Activated CD8-positive, alpha-beta memory T cell treated with anti-CD3 and anti-CD28 coated beads for 4 hours (primary cell): ENCODE measurements at places on chromosomes 2 and 18.

- no peak for DNase-seq
Measured at GRCh38 chr2:202014318-202014717, 19.3 kb upstream of the FZD7 start.

DNA sequence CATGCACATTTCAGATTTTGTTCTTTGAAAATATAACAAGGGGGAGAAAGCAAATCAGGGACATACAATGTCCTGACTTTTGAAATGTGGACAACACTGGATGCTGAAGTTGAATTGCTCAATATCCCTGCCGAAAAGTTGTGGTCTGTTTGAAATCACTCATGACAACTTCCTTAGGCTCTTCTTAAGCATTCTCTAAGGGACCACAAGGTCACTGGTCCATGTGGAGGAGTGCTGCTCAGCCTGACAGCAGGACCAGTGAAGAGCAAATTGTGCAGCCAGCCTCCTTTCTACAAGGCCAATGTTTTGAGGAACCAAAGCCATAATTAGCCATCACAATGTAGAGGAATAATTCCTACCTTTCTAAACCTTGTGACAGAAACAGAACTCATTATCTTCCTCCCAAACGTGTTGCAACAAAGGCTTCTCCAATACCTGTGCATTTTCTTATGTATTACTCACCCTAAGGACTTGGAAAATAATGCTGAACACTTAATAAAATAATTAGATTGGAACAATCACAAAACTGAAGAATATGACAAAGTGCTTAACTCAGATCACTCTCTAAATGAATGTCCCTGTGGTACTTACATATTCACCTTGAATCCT lies 1477.6 kb upstream of the NXPH2 start:
- no peak for DNase-seq

DNA sequence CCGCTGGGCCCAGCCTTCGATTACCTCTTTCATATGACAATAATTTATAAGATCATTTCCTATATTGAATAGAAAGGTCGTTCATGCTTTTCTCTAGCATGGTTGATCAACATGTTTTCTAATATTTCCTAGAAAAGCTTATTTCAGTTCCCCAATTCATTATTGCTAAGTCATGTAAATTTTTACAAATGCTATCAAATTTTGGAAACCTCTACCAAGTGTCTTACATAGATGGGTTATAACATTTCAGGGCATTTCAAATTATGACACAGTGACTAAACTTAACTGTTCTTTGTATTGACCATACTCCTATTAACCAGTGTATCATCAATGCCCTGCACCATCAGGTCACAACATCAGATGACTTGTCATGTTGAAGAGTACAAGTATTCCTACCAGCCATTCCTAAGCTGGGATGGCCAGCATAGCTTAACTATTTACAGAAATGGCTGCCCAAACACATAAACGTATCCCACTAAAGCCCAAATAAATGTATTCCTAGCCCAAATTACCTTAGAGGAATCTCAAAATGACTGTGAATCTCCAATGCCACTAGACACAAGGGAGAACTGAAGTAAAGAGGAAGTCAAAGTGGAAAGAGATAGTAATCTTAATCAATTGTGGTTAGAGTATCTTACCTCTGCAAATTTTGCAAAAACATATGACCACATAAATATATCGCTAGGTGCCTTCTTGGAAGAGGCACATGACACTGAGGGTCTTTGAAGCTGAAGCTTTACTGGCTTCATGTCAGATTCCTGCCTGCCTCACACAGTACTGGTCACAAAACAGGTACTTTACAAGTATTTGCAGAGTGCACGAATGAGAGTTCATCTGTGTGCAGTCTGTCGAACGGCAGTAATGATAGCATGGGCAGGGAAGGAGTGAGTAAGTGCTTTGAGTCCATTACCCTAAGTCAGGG lies 87.3 kb upstream of the TLK1 start:
- DNase-seq = no peak

DNA sequence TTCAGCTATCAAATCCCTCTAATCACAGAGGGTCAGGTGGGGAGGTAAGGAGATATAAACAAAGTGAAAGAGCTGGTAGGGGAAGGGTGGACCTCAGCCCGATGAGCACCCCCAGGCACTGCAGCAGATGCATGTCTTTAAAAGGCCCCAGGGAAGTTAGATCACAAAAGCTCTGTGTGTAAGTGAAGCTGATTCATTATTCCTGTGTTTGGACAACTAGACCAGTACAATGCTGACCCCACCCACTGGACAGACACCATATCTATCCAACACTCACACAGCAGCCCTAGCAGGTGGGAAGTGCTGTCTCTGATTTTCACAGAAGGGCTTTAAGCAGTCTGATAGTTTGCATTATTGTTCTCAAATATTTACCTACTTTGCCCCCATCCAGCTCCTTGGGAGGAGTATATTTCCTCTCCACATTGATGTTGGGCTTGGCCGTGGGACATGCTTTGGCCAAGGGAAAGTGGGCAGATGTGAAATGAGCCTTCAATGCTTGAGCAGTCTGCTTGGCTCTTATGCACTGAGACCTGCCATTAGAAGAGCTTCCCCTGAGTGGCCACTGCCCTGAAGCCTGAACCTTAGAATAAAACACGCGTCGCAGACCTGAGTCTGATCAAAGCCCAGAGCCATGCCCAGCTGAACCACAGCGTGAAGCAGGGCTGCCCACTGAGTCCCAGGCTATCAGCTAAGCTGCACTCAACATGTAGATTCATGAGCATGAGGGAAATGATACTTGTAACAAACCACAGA lies 111.4 kb downstream of the COPS8 start:
- DNase-seq = no peak

GRCh38 chr18:48052842-48053241 lies 122.4 kb upstream of the SMAD2 start:
- no peak for DNase-seq

DNA sequence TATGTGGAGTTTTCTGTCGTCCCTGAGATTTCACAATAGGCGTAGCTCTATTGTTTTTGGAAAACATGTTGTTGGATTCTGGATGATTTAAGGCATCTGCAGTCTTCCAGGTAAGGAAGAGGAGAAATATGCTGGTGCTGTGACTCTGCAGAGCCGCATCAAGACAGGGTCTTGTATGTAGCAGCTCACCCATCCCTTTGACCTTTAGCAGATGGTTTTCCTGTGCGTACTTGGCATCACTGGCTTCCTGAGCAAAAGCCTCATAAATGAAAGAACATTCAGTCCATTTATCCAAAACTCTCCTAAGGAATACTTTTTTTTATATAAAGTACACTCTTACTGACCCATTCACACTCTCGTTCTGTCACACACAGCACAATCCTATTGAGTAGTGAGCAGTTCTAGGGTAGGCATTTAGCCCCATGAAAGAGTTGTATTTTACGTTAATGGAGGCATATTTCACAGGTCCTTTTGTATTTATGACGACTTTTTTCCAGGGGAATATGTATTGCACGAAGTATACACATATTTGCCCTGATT lies 443.9 kb downstream of the STK39 start:
- DNase-seq = no peak

- DNase-seq = no peak
Measured at GRCh38 chr18:49486134-49486533, 900 bp downstream of the C18orf32 start.

DNA sequence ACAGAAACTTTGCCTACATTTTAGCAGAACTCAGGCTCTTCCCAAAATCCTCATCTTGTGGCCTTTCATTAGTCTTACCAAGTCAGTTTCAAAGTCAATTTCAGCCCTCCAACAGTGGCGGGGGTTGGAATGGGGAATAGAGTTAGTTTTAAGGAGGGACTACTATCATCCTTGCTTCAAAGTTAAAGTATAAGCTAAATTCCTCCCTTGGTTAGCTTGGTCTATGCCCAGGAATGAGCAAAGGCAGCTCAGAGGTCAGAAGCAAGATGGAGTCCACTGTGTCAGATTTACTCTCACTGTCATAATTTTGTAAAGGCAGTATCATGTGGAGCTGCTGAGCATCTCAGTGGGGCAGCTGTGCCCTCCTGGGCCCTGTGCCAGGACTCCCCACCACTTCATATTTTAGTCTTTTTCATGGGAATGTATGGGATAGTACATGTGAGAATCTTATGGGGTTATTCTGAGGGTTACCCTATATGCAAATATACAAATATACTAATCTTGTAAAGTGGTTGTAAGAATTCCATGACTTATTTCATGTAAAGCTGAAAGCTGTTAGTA lies 145.2 kb upstream of the MMADHC start:
- no peak for DNase-seq

DNA sequence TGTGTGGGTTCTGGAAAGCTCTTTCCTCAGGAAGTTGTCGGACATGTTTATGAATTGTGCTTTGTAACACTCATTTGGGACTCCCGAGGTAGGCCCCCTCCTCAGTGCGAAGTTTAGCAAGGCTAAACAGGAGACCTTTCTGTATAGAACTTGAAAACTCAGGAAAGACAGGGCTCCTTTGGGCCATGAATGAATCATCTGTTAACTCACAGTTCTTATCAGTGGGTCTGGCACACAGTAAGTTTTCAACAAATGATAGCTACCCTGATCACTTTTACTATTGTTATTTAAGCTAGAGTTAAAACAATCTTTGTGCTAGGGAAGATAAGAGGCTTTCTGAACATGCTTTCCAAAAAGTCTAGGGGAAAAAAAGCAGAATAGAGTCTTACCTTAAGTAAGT lies 430.5 kb upstream of the ETAA1 start:
- DNase-seq = no peak

GRCh38 chr2:10057231-10058107 lies 14.1 kb downstream of the KLF11 start:
- no peak for DNase-seq

- no peak for DNase-seq
Measured at GRCh38 chr2:197251576-197251975, 59.0 kb downstream of the ANKRD44 start.

DNA sequence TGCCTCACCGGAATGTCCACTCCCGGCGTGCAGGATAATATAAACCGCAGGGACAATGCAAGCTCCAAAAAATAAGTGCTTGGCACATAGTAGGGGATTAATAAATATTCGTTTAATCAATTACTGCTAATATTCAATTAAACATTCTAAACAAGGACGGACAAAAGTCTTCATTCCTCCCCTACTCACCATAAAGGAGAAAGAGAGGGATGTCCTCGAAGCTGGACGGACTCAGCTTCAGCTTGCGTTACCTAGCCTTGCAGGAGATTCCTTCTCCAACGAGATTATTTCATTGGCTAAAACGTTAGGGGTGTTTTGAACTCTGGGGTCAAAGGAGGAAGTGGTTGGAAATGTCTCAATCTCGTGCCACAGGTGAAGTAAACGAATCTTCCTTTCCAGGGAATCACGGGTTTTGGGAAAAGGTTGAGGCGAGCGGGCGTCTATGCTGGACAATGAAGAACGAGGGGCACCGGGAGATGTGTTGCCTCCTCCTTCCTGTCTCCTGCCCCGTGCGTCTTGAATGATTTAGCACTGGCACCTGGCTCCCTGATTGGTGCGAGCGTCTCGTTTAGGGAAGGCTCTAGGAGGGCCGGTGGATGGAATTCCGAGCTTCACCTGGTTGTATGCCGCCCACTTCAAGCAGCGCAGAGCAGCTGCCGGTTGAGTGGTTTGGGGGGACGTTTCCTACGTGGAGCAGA lies 2.0 kb upstream of the GAD1 start:
- DNase-seq = no peak

GRCh38 chr2:1052771-1053191 lies 102.1 kb downstream of the SNTG2 start:
- DNase-seq = no peak

- DNase-seq = no peak
Measured at GRCh38 chr2:72993147-72993932, 76.0 kb downstream of the EMX1 start.

DNA sequence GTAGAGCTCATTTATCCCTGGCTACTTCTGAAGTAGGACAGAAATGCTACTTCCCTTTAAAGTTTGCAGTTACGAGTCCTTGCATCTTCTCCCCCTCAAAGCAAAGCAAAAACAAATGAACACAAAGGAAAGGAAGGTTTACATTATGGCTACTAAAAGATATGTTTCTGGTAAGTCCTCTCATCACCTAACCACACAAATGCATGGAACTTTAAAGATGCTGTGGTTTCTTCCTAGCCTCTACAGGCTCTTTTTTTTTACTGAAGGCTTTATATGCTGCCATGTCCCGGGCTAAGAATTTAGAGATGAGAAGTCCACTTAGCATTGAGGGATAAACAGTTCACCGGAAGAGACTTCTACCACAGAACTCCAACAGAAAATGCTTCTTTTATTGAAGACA lies 291.2 kb downstream of the SS18 start:
- DNase-seq = no peak
